ENCODE measurements at places on chromosomes 5 and 9.

GRCh38 chr5:69334793-69335268 lies 2.2 kb upstream of the CCDC125 start:
- DNase-seq: peak; percentile 57

- DNase-seq: no peak
Measured at GRCh38 chr5:171606414-171607024, 179.1 kb upstream of the SMIM23 start.

DNA sequence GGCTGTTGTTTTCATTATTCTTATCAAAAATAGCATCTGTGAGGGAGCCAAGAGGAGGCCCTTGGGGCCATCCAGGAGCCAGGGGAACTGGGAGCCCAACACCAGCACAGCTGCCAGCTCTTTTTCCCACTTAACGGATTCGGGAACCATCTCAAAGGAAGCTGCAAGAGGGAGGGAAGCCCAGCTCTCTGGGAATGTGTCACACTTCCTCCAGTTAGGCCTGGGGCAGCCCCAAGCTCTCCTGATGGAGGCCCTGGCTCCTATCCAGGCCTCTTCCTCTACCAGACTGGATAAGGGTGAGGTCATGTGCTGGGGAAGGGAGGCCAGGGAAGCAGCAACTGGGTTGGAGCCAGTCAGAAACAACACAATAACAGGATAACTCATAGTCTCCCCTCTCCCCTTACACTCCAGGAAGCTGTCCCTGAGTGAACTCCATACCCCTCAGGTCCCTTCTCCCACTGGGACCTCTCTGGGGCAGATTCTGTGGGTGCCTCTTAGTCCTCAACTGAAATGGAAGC lies 12.7 kb downstream of the CSF2 start:
- no peak for DNase-seq

DNA sequence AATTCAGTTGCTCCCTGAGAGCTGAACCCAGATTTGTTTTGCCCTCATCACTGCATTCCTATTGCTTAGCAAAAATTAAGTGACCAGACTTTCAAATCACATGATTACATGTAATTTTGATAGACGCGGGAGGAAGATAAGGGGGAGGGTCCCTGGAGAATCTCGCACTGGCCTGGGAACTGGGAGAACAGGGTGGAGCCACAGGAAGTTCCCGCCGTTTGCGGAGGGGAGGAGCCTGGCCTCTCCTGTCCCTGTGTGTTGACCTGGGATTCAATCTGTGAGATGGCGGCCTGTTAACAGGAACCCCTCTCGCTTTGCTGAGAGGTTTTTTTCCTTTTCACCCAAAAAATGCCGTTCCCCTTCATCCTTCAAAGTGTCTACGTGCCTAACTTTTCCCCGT lies 142.9 kb upstream of the OR13F1 start:
- DNase-seq: no peak

- no peak for DNase-seq
Measured at GRCh38 chr5:94793816-94794198, 175.3 kb downstream of the SLF1 start.

- no peak for DNase-seq
Measured at GRCh38 chr9:81680006-81680405, 9.3 kb downstream of the TLE1 start.

- no peak for DNase-seq
Measured at GRCh38 chr5:123438902-123439301, 15.7 kb upstream of the CEP120 start.

Data from effector CD4-positive, alpha-beta T cell (primary cell).